Activated CD8-positive, alpha-beta T cell treated with anti-CD3 and anti-CD28 coated beads, Interleukin-2, amount 10 ng/mL, durations not matched to agents 7 days and 5 days (primary cell): ENCODE measurements at places on chromosomes 1 and 21. TPM values are rescaled to one million over a fixed set of nuclear protein-coding genes. Genes with fewer than 3 reads are reported as not detected.

VAV3 gene
- 5.2 TPM for total RNA-seq

DSTYK gene
- total RNA-seq, result 9.7 TPM

GBP5 gene
- 261 TPM for total RNA-seq

KLHDC7A gene
- not detected for total RNA-seq

RAB42 gene
- total RNA-seq, result not detected

KRTAP12-2 gene
- total RNA-seq, result not detected

NFASC gene
- not detected for total RNA-seq

A3GALT2 gene
- total RNA-seq, result not detected
